ENCODE measurements at places on chromosomes 2 and 18.

GRCh38 chr18:74274700-74275099 is 17.1 kb downstream of the CYB5A start:
- no peak for DNase-seq

DNA sequence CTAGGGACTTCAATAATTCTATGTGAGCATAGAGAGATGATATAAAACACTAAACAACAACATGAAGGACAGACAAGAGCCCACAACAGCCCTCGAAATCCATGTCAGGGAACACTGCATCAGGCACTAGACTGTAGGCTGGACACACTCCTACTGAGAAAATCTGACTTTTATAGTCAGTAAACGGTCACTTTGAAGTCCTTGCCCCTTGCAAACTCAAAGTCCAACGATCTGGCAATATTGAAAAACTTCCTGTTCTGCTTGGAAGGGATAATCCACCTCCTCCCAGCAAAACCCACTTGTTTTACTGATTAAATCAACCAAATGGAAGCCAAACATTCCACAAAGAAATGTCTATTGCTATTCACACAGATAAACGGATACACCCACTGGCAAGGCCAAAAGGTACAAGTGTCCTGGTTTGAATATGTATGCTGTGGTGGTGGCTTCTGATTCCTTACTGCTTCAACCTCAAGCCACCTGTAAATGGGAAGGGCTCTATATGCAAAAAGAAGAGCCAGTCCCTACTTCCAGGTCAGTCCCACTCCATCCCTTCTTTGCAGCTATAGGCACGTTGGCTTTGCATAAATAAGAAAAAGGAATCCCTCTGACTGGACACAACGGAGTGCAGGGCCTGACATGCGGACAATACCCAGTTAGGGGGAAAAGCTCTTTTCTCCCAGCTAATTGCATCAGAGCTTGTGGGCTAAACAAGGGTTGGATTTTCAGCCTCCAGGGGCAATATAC is 56.6 kb downstream of the STK39 start:
- no peak for DNase-seq

- no peak for DNase-seq
Measured at GRCh38 chr2:120432293-120432975, 86.5 kb downstream of the INHBB start.

- DNase-seq: no peak
Measured at GRCh38 chr18:74497324-74497676, 1.1 kb downstream of the CNDP2 start.

DNA sequence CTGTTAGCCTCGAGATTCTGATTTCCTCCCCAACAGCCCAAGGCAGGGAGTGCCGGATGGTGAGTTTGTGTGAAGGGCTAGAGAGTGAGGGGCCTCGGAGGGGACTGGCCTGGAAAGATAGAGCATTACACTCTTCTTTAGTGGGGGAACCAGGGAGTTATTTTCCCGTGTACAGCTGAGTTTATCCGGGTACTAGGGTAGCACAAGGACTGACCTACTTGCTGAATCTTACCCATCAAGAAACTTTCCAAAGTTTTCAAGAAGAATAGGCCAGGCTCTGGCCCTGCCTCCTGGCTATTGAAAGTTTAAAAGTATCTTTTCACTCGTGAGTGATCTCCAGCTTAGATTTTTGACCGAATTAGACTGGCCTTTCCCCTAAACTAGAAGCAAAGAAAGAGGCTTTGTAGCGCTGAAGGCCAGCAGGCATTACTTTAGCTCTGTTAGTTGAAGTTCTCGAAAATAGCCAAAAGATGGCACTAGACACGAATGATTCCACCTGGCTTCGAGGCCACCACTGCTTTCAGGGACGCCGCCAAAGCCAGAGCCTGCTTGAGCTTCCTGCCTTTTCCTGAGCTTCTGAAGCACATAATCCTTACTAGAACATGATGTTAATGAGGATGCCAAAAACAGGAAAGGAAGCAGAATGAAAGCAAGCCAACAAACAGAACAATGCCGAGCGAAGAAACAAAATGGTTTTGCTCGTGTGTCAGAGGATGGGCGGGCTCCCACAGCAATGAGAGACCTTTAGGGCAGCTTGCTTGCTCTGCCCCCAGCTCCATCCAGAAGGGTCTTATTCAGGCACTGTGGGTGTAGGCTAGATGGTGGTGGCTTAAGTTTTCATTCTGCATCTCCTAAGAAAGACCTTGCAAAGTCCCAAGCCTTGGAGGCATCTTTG is 55.8 kb downstream of the TSN start:
- DNase-seq: no peak

DNA sequence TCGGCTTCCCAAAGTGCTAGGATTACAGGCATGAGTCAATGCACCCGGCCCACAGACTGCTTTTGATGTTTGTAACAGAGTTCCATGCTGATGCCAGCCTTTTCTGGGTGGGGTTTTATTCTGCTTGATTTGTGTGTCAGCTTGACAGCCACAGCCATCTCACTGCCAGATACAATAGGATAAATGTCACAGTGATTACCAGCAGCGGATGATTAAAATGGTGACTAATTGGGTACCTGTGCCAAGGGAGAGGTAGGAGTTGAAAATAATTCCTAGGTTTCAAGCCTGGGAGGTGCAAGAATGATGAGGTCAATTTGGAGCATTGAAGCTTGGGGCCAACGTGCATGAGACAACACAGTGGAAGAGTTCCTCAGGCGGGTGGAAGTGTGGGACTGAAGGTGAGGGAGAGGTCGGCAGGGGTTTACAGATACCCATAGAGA is 39.4 kb downstream of the SH2D6 start:
- no peak for DNase-seq

GRCh38 chr18:8945514-8945913 is 157.0 kb upstream of the NDUFV2 start:
- no peak for DNase-seq

DNA sequence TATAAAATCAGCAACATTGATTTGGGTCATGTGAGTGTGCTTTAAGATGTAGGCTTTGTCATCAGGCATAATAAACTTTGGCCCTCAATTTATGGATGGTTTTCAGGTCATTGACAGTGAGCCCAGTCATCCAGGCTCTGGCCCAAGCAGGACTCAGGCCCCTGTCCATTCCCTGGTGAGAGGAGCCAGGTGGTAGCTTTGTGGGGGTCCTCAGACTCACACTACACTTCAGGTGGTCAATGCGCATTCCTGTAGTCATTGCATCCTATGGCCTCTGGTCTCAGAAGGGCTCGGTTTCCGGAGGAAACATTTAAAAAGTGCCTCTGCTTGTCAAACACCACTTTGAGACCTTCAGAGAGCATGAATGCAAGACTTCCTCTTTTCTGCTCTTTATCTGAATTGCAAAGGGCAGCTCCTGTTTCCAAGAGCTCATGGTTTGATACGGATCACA is 20.2 kb downstream of the LGALSL start:
- DNase-seq: no peak

DNA sequence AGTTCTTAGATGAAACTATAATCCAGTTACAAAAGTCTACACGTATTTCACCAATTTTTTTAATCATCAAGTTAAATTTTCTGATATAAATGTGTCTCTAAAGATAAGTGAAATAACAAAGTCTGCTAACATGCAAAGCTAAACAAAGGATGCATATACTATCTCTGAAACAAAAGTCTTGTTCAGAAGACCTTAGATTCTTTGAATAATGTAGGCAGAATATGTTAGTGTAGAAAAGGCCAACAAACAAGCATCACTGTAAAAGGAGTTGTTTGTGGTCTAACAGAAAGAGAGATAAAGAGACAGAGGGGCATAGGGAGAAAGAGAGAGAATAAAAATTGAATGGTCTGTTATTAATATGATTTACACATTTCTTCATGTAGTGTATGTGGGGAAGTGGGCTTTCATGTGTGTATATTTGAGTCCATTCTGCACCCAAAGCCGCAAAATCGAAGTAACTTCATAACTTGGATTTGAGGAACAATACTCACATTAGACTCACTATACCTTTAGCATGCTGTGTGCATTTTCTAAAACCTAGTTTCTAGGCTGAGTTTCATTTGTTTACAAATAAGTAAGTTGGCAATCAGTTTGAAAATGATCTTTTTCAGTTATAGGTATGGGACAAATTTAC is 734.8 kb upstream of the REG3G start:
- DNase-seq: no peak

DNA sequence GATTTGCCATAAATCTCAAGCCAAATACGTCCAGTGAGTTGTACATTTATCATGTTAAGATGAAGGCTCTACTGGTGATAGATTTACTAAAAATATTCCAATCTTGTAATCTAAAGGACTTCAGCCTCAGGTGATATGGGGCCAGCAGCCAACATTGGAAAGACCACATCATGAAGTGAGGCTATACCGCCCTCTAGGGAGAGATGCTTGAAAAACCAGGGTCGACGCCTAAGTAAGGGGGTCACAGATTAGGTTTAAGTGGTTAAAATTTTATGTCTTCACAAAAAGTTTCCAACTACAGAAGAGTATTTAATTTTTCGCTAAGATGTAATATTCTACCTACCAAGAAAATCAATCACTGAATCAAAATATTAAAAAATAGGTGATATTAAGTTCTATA is 33.3 kb downstream of the DOCK10 start:
- no peak for DNase-seq

- DNase-seq: no peak
Measured at GRCh38 chr2:229713371-229714079, 830 bp downstream of the DNER start.

GRCh38 chr2:46985512-46985911 is 69.9 kb upstream of the MCFD2 start:
- no peak for DNase-seq

GRCh38 chr2:160431441-160431840 is 62.2 kb downstream of the RBMS1 start:
- no peak for DNase-seq

DNA sequence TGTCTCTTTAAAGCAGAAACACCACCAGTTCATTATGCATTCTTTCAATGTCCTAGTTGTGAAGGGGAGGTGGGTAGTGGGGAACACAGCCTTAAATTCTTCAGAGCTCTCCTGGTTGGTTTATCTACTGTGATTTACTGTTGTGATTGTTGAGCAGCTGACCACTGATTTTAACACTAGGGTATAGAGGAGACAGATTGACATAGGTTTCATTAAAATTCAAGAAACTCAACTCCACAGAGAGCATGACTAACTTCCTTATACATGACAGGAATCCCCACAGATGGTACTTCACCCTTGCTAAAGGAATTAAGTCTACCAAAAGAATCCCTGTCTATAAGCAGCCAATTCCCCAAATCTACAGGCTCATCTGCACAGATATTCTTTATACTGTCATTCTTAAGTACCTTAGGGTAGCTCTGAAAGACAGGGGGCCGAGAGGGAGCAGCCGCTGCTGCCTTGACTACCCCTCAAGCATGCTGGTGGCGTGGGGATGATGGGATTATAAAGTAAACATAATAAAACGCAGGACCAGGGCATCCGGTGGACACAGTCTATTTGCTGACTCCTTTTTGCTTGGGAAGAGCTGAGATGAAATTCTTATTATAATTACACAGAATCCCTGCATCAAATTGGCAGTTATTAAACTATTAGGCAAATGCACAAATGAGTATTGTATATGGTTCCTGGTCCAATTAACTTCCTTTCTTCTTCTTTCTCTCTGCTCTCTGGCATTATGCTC is 1377.6 kb upstream of the PIK3C3 start:
- DNase-seq: no peak

- DNase-seq: peak; percentile 93
Measured at GRCh38 chr2:111897924-111898702, at the start of gene MERTK. MERTK (plus strand) TSS chr2:111898607; CDS start chr2:111898736, 129 bp downstream.

GRCh38 chr2:82317012-82317411 is 2012.5 kb upstream of the LRRTM1 start:
- no peak for DNase-seq

DNA sequence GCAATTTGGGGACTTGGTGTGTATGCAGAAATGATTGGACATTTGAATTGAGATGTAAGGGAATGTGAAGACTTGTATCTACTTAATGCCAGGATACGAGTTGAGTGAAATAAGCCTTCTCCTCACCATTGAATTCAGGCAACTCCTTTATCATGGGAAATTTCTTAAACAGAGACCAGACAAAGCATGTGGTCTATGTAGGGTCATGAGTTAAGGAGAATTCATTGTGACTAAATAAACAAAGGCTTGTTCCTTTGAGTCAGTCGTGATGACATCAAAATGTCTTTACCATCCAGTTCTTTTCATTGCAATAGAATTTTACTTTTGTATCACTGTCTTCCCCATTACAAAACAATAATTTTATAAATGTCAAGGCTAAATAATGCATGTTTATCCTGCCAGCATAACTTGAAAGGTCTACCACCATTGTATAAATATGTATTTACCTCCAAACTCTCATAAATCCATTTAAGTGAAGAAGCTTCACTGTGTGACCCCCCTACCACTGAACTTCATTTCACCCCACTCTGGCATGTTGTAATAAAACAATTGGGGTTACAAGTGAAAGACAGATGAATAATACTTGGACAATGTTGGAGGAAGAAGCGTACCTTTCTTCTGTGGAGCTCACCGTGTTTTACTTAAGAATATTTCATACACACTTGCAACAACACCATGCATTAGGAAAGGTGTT is 149.4 kb downstream of the EPHA4 start:
- DNase-seq: no peak

GRCh38 chr2:134234535-134234934 is 19.3 kb upstream of the MGAT5 start:
- DNase-seq: no peak

GRCh38 chr18:36284671-36285295 is 12.7 kb upstream of the FHOD3 start:
- peak; percentile 71 for DNase-seq

- no peak for DNase-seq
Measured at GRCh38 chr2:144350151-144350802, 169.6 kb downstream of the ZEB2 start.

DNA sequence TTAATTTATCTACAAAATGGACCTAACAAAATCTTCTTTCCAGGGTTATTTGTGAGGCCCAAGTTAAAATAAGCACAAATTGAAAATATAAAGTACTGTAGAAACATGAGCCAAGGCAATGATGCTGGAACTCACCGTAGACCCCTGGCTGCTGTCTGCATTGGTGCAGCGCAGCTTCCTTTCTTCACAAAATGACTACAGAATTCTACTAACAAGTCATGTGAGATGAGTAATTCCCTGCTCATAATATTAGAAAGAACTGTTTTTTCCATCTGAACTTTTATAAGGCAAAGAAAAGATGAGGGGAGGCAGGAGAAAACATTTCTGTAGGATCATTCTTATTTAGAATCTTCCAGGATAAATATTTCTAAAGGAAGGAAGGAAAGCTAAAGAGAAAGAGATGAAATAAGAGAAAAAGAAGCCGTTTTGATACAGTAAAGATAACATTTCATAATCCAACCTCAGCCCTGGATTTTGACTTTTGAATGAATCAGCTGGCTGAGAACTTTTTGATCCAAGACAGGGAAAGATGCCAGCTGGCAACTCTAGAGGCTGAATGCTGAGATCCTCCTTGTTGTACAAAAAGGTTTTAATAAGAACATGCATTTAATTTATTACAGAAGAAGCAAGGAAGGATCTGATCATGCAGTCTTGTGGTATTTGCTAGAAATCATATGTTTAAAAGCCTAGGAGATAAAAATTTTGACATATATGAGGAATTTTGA is 183.9 kb upstream of the KLHL14 start:
- no peak for DNase-seq

All from ascending aorta (tissue), 2 donors.